ENCODE measurements at places on chromosomes 12 and 14. TPM values are rescaled to one million over a fixed set of nuclear protein-coding genes. Genes with fewer than 3 reads are reported as not detected.

GRCh38 chr14:59294662-59294992 lies 106.2 kb downstream of the DAAM1 start:
- H3K36me3 ChIP-seq, result no peaks in the 10 kb centered on the region
- H3K27ac ChIP-seq, result no peak overlapping the region
- no peaks in the 10 kb centered on the region for H3K27me3 ChIP-seq
- H3K4me1 ChIP-seq, result no peaks in the 10 kb centered on the region
- H3K4me3 ChIP-seq, result no peak overlapping the region

DNA sequence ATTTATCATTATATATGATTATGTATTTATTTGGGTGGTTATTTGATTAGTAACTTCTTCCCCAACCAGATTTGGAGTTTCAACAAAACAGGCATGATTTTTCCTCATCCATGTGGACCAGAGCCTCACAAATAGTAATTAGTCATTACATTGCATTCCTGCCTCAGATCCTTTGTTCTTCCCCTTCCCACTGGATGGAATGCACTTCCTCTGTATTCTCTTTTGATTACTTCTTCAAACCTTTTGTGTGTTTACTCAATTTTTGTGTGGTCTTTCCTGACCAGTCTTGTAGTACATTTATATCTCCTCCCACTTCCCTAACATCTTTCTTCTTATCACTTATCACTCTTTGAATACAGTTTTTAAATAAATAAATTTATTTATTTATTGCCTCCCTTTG lies 15.5 kb downstream of the SYT1 start:
- H3K4me3 ChIP-seq, result no peak overlapping the region
- H3K36me3 ChIP-seq, result no peaks in the 10 kb centered on the region
- H3K4me1 ChIP-seq, result peaks cover 3% of the 10 kb centered on the region

DNA sequence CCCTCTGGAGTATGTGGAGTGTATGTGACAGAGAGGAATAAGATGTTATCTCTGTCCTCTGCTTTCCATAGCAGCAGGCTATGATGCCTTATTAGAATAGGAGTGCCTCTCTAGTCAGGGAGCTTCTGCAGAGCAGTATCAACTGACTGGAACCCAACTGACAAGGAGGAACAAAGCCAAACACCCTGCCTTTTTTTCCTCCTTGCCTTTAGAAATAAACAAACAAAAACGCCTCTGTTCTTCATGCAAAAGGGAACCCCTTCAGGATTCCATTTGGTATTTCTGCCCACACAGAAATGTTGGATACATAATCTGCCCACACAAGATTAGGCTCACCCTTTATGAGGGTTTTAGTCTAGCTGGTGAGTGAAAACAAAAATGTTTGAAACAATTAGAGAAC lies 50.3 kb downstream of the VRK1 start:
- H3K36me3 ChIP-seq, result no peaks in the 10 kb centered on the region
- no peak overlapping the region for H3K4me3 ChIP-seq
- H3K27me3 ChIP-seq, result no peaks in the 10 kb centered on the region

- no peaks in the 10 kb centered on the region for H3K4me1 ChIP-seq
- no peaks in the 10 kb centered on the region for H3K27me3 ChIP-seq
- H3K36me3 ChIP-seq, result no peaks in the 10 kb centered on the region
- H3K27ac ChIP-seq, result no peak overlapping the region
- no peak for DNase-seq
Measured at GRCh38 chr12:15555446-15555845, 233.1 kb downstream of the PTPRO start.

- H3K27me3 ChIP-seq, result no peaks in the 10 kb centered on the region
- no peak overlapping the region for H3K4me3 ChIP-seq
- DNase-seq, result no peak
- no peaks in the 10 kb centered on the region for H3K4me1 ChIP-seq
Measured at GRCh38 chr12:116547955-116548501, 11.2 kb upstream of the MAP1LC3B2 start.

- H3K27ac ChIP-seq, result no peak overlapping the region
- peaks cover 24% of the 10 kb centered on the region for H3K36me3 ChIP-seq
- H3K4me1 ChIP-seq, result no peaks in the 10 kb centered on the region
Measured at GRCh38 chr12:12837025-12837812, 24.1 kb downstream of the DDX47 start.

SYNDIG1L gene
- total RNA-seq, result 3.0 TPM

RFLNA gene
- total RNA-seq, result 6.4 TPM

ADAM20 gene
- total RNA-seq, result 0.26 TPM

STON2 gene
- total RNA-seq, result 50.0 TPM

GPR84 gene
- not detected for total RNA-seq

ACOT4 gene
- 0.80 TPM for total RNA-seq

FOXM1 gene
- total RNA-seq, result 118 TPM

KLRG1 gene
- total RNA-seq, result 9.1 TPM

UBC gene
- total RNA-seq, result 559 TPM
